ENCODE measurements at places on chromosomes 6 and 20. TPM values are rescaled to one million over a fixed set of nuclear protein-coding genes. Genes with fewer than 3 reads are reported as not detected.

GPX5 gene
- total RNA-seq = not detected

NMBR gene
- total RNA-seq = not detected

DNAH8 gene
- total RNA-seq = not detected

PTGIS gene
- 2.5 TPM for total RNA-seq

OVOL2 gene
- total RNA-seq = not detected

RHAG gene
- total RNA-seq = not detected

OR2H2 gene
- total RNA-seq = not detected

POM121L2 gene
- total RNA-seq = not detected

NOX3 gene
- not detected for total RNA-seq

HEY2 gene
- total RNA-seq = not detected

C6orf118 gene
- total RNA-seq = not detected

HELZ2 gene
- total RNA-seq = 102 TPM

KCNK17 gene
- not detected for total RNA-seq

MRPS18B gene
- total RNA-seq = 43.6 TPM

GRIK2 gene
- total RNA-seq = not detected

ECT2L gene
- total RNA-seq = not detected

ZHX3 gene
- 11.9 TPM for total RNA-seq

TPD52L1 gene
- not detected for total RNA-seq

OR12D3 gene
- total RNA-seq = not detected

OR2J2 gene
- total RNA-seq = not detected
